ENCODE measurements at places on chromosomes 3 and 15. TPM values are rescaled to one million over a fixed set of nuclear protein-coding genes. Genes with fewer than 3 reads are reported as not detected.

- no peaks in the 10 kb centered on the region for H3K27me3 ChIP-seq
- no peak overlapping the region for H3K4me3 ChIP-seq
- DNase-seq, result no peak
Observed at GRCh38 chr15:48778331-48778730, 32.5 kb downstream of the CEP152 start.

GRCh38 chr3:187228740-187229139 lies 31.5 kb downstream of the RTP1 start:
- H3K36me3 ChIP-seq, result no peaks in the 10 kb centered on the region
- DNase-seq, result no peak
- no peak overlapping the region for H3K27ac ChIP-seq
- H3K4me1 ChIP-seq, result no peaks in the 10 kb centered on the region
- peaks cover 3% of the 10 kb centered on the region for H3K27me3 ChIP-seq

- no peak for DNase-seq
- H3K27ac ChIP-seq, result no peak overlapping the region
- no peaks in the 10 kb centered on the region for H3K36me3 ChIP-seq
- no peak overlapping the region for H3K4me3 ChIP-seq
- no peaks in the 10 kb centered on the region for H3K27me3 ChIP-seq
Observed at GRCh38 chr3:63508305-63508704, 144.2 kb upstream of the SNTN start.

- no peaks in the 10 kb centered on the region for H3K4me1 ChIP-seq
- H3K27me3 ChIP-seq, result no peaks in the 10 kb centered on the region
- no peak for DNase-seq
Observed at GRCh38 chr3:106759731-106760130, 617.5 kb upstream of the CCDC54 start.

GRCh38 chr3:81995329-81995728 lies 233.9 kb upstream of the GBE1 start:
- H3K27ac ChIP-seq, result no peak overlapping the region
- H3K36me3 ChIP-seq, result no peaks in the 10 kb centered on the region
- H3K4me3 ChIP-seq, result no peak overlapping the region
- DNase-seq, result no peak
- no peaks in the 10 kb centered on the region for H3K27me3 ChIP-seq
- no peaks in the 10 kb centered on the region for H3K4me1 ChIP-seq

DNA sequence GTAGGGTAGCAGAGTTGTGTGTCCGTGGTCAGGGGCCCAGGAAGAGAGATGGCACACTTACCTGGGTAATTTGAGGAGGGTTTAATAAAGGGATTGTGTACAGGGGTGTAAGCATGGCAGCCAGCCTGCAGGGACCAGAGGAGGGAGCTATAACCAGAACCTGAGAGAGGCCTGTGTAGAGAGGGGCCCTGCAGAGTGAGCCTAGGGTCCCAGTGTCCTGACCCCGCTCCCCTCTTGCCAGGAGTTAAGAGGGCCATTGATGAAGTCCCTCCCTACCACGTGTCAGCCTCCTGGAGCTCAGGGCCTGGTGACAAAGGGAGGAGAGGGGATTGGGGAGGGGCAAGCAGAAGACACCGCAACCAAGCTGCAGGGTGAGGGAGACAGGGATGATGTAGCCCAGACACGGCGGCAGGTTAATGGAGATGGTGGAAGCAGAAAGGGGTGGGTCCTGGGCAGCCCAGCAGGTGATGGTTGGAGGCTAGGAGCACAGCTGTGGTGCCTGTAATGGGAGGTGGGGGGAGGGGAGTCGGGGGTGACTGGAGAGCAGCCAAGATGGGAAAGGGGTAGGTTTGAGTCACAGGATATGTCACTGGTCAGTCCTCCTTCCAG lies 165.4 kb upstream of the TOPAZ1 start:
- H3K4me1 ChIP-seq, result no peaks in the 10 kb centered on the region
- no peaks in the 10 kb centered on the region for H3K36me3 ChIP-seq
- H3K27ac ChIP-seq, result no peak overlapping the region
- H3K4me3 ChIP-seq, result no peak overlapping the region
- H3K27me3 ChIP-seq, result no peaks in the 10 kb centered on the region

DNA sequence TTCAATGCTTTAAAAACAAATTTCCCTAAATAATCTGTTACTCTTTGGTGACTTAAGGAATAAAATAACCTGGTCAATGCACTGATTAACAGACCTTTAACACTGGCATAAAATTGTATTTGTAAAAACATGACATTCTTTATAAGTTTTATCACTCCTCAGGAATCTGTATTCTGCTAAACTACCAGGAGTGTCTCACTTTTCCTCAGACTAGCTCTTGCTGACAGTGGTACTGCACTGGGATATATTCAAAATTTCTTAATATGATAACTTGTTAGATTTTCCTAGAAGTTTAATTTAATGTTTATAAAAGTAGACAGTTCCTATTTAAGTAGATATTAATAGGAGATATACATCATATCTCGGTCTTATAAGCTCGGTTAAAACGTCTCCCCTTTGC lies 363.4 kb upstream of the ARHGEF26 start:
- H3K4me1 ChIP-seq, result no peaks in the 10 kb centered on the region
- H3K36me3 ChIP-seq, result no peaks in the 10 kb centered on the region
- no peak overlapping the region for H3K27ac ChIP-seq
- H3K27me3 ChIP-seq, result no peaks in the 10 kb centered on the region

- no peaks in the 10 kb centered on the region for H3K36me3 ChIP-seq
- no peaks in the 10 kb centered on the region for H3K27me3 ChIP-seq
- no peak overlapping the region for H3K4me3 ChIP-seq
- DNase-seq, result no peak
- peaks cover 8% of the 10 kb centered on the region for H3K4me1 ChIP-seq
- H3K27ac ChIP-seq, result no peak overlapping the region
Observed at GRCh38 chr3:105458518-105459215, 92.0 kb downstream of the ALCAM start.

SCN5A gene
- polyA plus RNA-seq, result 2.7 TPM

A4GNT gene
- polyA plus RNA-seq, result not detected

ROPN1 gene
- polyA plus RNA-seq, result not detected

ERICH6 gene
- not detected for polyA plus RNA-seq

SYNPR gene
- not detected for polyA plus RNA-seq

ANKRD34C gene
- polyA plus RNA-seq, result not detected

CHRM5 gene
- polyA plus RNA-seq, result 0.03 TPM

Measured in endothelial cell of umbilical vein (primary cell).